ENCODE measurements at places on chromosomes 4 and X.

- no peak for DNase-seq
Observed at GRCh38 chr4:36046026-36046425, 198.3 kb downstream of the ARAP2 start.

- DNase-seq = no peak
Observed at GRCh38 chr4:158282252-158282651, 72.0 kb downstream of the TMEM144 start.

GRCh38 chrX:13669246-13669737 is 16.4 kb downstream of the TCEANC start:
- peak; percentile 95 for DNase-seq

DNA sequence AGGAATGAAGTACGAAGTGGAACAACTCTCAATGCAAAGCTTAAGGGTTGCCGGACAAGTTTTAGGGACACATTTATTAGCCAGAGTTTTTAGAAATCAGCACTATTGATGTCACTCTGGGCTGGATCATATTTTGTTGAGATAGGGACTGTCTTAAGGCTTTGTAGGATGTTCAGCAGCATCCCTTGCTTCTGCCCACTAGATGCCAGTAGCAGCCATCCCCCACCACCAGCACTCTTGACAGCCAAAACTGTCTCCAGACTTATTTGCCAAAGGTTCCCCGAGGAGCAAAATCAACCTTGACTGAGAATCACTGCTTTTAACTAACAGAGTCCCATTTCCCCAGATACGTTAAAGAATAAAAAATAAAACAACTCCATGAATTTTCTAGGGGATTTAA is 1497.3 kb downstream of the STIM2 start:
- DNase-seq = peak; percentile 11

GRCh38 chr4:40448875-40449274 is 113.7 kb downstream of the CHRNA9 start:
- DNase-seq = no peak

DNA sequence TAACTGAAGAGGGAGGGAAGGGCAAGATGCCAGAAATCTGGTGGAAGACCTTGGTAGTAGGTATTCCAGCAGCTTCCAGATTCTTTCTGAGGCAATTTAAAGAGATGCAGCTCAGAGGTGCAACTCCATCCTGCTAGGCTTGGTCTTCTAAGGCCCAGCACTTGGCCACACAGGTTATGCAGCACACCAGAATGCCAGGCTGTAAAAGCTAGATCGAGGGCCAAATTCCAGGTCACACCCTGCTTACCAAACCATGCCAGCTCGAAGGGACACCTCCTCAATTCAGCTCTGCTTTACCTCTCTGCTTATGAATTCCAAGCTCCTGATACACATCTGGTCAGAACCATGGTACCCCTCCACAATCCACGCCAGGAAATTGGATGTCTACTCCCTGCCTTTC is 19.8 kb upstream of the ATXN3L start:
- no peak for DNase-seq

- peak; percentile 79 for DNase-seq
Observed at GRCh38 chr4:185219551-185220344, 10.3 kb downstream of the SNX25 start.

DNA sequence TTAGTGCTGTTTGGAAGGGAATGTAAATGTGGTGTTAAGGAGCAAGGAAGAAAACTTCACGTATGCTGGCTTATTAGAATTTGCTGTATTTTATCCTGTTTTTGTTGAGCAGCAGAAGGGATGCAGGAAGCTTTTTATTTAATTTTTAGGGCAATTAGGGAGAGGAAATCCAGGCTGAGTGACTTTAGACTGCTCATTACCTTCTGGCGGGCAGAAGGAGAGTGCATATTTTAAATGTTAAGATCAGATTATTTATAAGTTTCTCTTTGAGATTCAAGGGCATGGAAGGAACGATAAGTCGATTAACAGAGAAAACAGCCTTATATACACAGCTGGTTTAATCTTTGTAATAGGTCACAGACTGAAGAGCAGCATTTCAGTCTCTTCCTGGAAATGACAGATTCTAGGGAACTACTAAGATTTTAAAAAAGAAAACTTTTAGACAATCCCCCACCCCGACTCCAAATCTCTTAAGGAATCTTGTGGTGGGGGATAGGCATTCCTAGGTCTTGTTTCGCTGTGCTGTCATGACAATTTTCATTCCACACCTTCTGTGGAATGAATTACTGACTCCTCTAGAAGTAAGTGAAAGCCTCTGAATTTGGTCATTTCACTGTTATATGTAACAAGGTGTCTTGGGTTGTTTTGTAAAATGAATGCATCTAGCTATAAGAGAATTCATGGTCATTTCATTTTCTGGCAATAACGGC is 402.5 kb downstream of the RAPGEF2 start:
- no peak for DNase-seq

DNA sequence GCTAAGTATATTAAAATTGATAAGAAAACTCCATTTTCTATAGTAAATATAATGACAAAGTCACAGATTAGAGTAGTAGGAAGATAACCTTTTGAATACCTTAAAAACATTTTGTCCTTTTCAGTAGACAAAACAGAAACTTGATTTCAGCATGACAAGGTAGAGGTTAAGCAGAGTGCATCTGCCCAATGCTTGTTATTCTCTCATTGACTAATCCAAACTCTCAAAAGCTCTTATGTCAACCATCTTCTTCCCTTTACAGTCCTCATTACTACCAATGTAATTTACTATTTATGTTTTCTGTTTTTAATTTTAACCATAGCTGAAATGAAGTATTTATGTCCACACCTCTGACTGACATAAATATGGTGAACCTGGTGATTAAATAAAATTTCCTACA is 11.1 kb downstream of the NIPAL1 start:
- no peak for DNase-seq

DNA sequence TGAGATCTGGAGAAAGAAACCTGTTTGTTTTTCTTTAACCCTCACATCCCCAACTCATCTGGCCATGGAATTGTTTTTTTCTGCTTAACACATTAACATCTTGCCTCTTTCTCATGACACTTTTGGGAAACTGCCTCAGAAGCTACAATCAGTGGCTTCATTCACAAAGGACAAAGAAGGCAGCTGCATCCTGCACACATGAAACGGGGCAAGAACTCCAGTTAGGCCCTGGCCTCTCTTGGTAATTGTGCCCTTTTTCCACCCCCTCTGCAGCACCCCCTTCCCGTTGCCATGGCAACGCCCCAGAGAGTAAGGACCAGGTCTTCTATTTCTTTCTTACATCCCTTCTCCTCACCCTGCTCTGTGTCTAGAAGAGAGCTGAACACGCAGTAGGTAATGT is 103.4 kb downstream of the PDGFRA start:
- no peak for DNase-seq

GRCh38 chrX:53263597-53264094 is 17.7 kb downstream of the IQSEC2 start:
- DNase-seq = peak; percentile 90

- no peak for DNase-seq
Observed at GRCh38 chrX:386239-386767, 404 bp downstream of the PPP2R3B start.

All from RPMI7951 (cell line).